Thoracic aorta (tissue), 2 donors: ENCODE measurements at places on chromosomes 13 and 19.

DNA sequence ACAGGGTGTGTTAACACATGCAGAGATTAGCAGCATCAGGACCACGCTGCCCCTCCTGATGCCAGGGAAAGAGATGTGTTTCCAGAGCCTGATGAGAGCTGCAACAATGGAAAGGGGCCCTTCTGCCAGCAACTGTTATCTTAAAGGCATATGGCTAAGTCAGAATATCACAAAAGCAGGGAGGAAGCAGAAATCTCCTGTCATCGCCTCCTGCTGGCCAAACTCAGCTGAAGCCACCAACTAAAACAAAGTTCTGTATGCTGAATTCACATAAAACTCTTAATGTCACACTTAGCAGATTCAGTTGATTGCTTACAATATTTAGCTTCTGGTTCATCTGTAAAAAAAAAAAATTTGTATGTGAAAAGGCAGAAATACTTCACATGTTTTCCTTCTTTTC, 178.2 kb downstream of the GPC5 start:
- no peak for DNase-seq

DNA sequence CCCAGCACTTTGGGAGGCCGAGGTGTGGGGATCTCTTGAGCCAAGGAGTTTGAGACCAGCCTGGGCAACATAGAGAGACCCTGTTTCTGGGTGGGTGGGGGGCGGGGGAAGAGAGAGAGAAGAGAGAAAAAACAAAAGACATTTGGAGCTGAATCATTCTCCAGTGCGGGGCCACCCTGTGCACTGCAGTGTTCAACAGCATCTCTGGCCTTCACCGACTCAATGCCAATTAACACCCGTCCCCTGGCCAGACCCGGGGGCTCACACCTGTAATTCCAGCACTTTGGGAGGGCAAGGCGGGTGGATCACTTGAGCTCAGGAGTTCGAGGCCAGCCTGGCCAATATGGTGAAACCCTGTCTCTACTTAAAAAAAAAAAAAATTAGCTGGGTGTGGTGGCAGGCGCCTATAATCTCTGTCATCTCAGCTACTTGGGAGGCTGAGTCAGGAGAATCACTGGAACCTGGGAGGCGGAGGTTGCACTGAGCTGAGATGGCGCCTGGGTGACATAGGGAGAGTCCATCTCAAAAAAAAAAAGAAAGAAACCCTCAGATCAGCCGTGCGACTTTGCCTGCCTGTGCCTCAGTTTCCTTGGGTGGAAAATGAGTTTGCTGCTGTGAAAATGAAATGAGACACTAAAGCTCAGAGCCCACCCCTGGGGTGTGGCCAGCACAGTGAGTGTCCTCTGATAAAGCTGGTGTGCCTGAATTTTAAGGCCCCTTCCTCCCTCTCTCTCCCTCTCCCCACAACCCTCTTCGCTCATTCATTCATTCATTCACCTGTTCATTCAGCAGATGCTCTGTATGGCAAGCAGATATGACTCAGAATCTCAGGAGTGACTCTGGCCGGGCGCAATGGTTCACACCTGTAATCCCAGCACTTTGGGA, 6.4 kb downstream of the KLF2 start:
- DNase-seq, result no peak

DNA sequence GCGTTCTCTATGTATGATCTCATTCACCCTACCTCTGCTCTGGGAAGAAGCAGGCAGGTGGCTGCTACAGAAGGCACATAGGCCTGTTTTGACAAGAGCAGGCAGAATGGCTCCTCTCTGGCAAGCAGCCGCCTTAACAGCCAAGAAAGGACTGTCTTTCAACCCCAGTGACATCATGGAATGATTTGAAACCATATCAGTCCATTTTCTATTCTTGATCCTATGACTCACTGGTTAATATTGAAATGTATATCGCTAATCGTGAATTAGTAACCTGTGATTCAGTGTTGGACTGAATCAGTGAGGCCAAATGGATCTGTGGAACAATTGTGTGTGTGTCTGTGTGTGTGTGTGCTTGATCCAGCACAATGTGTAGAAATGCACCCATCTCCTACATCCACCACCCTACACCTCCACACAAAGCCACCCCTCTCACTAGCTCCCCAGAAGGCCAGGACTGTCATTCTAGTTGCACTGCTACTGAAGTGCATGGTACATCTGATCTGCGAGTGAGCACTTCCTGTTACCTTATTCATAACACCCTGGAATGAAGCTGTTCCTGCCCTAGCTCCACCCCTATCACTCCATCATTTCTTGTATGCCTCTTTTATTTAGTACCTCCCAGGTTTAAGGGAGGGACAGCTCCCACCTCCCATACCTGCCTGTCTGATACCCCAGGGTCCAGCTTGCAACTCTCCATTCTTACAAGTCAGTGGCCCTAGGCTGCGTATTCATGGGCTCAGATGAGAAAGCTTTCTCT, 460.0 kb downstream of the FOXO1 start:
- no peak for DNase-seq

- DNase-seq, result no peak
Observed at GRCh38 chr13:28401303-28402056, 93.4 kb downstream of the FLT1 start.

GRCh38 chr13:31814536-31814935, 75.2 kb downstream of the RXFP2 start:
- no peak for DNase-seq

GRCh38 chr19:16301999-16302694, 22.5 kb upstream of the KLF2 start:
- DNase-seq, result no peak

GRCh38 chr13:83515268-83516015, 366.8 kb downstream of the SLITRK1 start:
- DNase-seq, result no peak

- DNase-seq, result peak; percentile 91
Observed at GRCh38 chr13:80341101-80341755, at the start of gene SPRY2. TSS of gene SPRY2 (minus strand) at chr13:80341126. CDS start at chr13:80337705, 3,421 bp downstream.

DNA sequence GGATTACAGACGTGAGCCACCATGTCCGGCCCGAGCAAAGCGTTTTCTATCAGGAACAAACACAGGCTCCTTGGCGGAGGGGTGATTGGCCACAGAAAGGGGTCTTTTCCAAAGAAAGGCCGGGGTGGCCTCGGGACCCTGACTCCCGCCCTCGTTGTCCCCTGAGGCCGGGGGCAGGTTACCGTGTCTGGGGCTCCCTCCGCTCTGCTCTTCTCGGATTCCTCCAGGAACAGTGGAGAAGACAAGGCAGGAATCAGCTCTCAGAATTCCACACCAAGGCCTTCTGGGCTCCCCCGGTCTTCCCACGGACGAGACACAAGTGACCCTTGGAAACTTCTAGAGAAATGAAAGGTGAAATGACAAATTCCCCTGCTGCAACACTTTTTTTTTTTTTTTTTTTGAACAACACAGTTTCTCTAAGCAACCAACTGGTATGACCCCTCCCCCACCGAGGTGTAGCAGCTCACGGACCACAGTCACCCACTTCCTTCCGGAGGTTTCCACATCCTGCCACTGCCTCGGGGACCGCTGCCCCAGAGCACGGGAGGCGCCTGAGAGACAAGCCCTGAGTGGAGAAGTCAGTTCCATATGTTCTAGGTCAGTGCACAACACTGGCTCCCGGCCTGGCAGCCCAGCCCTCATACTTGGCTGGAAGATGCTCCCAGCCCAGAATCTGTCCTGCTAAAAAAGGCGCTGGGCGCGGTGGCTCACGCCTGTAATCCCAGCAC, 11.0 kb downstream of the MOB3A start:
- no peak for DNase-seq

DNA sequence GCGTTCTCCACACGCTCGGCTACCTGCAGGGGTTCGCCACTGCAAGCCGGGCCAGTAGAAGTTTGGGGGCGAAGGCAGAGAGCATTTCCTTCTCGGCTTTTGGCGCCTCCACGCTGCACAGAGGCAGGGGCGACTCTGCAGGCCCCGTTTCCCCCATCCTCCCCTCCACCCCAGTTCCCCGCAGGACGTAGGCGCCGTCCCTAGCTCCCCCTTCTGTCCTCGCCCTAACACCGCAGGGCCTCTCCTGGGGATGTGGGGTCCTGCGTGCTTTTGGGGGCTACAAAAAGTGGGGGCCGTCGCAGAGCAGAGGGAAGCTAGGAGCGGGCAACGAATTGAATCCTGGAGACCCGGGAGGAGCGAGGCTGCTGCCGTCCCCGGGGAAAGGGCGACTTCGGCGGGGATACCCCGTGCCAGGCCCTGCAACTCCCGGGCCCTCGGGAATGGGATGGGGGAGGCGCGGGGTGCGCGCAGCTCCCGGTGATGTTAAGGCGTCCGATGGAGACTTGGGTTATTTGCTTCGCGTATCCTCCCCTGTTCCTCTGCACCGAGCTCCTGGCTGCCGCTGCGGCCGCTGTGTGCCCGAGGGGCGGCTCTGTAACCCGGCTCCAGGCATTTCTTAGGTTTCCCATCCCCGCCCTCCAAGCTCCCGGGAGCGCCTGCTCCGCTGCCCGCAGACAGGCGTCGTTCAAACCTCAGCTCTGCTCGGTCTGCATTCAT, 255.9 kb upstream of the SOX21 start:
- no peak for DNase-seq

- no peak for DNase-seq
Observed at GRCh38 chr19:46189971-46190888, 39.3 kb upstream of the IGFL1 start.

GRCh38 chr13:108306860-108307259, 37.3 kb downstream of the TNFSF13B start:
- no peak for DNase-seq

- no peak for DNase-seq
Observed at GRCh38 chr19:35797663-35798062, 15.0 kb downstream of the PRODH2 start.

- DNase-seq, result no peak
Observed at GRCh38 chr13:59144700-59145099, 1019.0 kb downstream of the DIAPH3 start.

DNA sequence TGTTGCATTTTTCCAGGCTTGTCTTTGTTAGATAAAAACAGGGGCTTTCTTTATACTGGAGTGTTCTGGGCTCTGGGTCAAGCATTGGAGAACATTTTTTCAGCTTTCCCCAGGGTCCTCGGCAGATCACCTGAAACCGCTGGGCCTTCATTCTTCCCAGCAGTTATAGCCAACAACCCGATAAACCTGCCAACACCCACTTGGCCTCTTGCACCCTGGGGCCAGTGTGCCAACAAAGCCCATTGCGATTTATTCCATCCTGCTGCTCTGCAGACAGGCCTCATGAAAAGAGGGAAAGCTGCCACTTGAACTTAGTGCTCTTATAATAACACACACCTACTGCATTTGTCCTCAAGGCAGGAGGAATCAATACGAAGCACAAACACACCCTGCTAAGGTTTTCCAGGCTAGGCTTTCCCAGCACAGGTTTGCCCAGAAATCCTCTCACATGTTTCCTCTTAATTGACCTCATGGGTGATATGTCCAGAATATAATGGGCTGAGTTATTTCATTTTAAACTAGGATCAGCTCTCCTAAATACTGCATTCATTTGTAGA, 669.3 kb downstream of the LIG4 start:
- DNase-seq, result no peak

DNA sequence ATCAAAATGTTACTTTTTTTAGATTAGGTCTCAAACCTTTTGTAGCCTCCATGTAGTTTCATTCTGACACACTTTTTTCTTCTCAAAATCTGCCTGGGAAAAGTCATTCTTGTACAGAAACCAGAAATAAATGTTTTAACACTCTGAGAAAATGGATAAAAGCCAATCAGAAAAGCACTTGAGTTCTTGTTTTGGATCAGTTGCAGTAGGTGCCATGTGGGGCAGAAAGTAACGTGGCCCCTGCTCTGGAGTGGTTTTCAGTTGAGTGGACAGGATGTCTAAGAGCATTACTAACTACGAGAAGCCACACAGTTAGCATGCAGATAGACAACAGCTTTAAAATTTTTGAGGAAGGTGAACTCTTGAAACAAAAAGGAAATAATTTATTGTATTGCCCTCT, 19.1 kb downstream of the GPR183 start:
- DNase-seq, result no peak

- DNase-seq, result no peak
Observed at GRCh38 chr13:98905199-98905598, 72.7 kb downstream of the DOCK9 start.

DNA sequence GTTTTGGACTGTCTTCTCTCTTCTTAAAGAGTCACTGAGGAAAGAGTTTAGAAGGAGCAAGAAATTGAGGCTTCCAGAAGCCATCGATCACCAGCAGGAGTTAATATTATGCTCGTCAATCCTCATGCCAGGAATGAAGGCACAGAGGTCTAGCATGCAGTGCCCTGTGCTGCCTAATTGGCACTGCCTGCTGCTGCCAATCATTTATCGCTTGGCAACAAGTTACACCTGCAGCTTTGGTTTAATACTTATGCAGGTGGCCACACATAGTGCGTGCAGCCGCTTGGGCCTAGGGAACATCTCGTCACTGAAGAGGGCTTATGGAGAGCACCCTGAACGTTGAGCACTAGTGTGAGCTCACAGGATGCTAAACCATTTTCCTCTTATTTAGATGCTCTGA, 2.7 kb upstream of the SOX1 start:
- DNase-seq, result no peak

DNA sequence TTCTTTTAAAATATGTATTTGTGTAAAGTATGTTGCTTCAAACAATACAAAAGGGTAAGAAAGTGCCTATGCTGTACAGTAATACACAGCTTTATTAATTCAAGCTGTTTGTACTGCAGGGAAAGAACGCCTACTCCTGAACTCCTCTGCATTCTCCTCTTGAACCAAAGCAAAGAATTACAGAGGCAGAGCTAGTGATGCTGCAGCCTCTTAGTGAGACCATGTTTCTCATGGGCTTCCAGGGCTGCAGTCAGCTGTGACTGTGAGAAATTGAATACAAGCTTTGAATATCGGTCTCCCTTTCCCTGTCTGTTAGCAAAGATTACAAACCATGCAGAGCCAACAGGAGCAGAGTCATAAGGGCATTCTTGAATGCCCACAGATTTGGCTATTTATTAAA, 248.5 kb downstream of the SLITRK1 start:
- no peak for DNase-seq
